ENCODE measurements at places on chromosomes 2 and 18.

DNA sequence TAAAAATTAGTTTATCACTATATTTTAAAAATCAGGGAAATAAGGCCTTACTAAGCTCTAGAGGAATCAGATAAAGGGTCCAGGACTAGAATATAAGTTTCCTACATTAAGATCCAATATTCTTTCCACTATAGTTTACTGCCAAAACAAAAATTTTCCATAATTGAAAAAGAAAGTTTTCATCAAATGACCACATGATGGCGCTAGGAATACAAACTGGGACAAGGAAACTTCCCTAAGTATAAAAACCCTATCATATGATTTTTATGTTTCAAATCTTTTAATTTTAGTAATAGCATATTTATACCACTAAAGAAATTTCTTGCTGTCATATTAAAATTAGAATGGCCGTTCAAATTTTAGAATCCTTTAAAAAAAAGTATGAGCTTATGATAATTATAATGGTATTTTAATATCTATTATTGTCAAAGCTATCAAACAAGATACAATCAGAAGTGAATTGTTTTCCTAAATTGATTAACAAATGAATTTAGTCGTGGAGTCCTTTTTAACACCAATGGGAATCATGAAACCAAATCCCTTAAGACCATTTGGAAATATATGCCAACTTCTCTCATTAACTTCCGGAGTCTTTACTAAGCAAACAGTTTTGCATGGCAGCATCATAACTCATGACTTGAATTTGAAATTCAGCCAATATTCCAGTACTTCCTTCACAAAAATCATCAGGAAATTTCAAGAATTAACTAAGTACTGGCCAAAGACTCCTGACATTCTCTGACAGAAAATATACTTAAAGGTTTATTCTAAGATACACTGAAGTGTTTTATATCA, 70.3 kb downstream of the SCN1A start:
- DNase-seq = no peak

DNA sequence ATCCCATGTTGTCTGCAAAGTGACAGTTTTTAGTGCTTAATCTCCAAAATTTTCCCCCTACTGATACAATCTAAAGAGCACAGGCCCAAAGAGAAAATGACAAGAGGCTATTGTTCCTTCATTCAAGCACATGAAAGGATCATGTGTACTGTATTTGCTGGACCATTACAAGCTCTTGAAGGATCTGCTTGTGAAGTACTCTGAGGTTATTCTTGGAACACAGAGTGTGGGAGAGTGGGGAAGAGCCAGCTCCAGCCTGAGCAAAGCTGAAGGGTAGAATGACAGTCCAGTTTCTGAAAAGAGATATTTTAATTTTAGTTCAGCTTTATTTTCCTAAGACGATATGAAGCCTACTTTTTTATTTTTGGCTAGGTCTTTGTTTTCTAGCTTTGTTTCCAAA, 112.2 kb downstream of the GALNT3 start:
- DNase-seq = no peak

GRCh38 chr2:233354971-233355574, 779 bp downstream of the DGKD start:
- no peak for DNase-seq

DNA sequence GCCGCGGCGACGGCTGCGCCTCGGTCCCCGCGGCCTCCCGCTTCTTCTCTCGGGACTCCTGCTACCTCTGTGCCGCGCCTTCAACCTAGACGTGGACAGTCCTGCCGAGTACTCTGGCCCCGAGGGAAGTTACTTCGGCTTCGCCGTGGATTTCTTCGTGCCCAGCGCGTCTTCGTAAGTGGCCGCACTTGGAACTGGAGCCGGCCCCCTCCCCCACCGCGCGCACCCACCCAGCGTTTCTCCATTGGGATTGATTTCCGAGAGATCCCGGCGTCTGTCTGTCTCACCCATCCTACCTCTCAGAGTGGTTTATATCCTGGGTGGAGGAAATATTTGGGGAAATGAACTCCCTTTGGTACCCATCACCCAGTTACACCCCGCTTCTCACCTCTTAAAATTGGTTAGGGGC, 498 bp downstream of the ITGAV start:
- DNase-seq = peak; percentile 64

DNA sequence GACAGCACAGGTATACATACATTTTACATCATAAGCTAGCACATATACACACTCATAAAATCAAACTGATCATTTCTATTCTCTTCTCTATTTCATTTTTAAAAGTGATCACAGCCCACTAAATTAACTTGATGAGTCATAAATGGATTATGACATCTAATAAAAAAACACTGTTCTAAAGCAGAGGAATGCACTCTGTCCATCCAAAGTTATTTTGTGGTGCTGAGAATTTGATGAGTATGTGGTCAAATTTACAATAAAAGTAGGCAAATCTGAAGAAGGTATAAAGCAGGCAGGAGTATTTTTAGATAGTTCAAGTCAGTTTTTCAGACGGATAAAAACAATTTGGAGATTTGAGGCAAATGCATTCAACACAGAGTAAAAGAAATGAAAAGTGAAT, 104.4 kb downstream of the NOL4 start:
- no peak for DNase-seq

GRCh38 chr2:160794926-160795325, 301.3 kb upstream of the RBMS1 start:
- DNase-seq = no peak

- no peak for DNase-seq
Observed at GRCh38 chr18:40529478-40529877, 1425.6 kb upstream of the PIK3C3 start.

DNA sequence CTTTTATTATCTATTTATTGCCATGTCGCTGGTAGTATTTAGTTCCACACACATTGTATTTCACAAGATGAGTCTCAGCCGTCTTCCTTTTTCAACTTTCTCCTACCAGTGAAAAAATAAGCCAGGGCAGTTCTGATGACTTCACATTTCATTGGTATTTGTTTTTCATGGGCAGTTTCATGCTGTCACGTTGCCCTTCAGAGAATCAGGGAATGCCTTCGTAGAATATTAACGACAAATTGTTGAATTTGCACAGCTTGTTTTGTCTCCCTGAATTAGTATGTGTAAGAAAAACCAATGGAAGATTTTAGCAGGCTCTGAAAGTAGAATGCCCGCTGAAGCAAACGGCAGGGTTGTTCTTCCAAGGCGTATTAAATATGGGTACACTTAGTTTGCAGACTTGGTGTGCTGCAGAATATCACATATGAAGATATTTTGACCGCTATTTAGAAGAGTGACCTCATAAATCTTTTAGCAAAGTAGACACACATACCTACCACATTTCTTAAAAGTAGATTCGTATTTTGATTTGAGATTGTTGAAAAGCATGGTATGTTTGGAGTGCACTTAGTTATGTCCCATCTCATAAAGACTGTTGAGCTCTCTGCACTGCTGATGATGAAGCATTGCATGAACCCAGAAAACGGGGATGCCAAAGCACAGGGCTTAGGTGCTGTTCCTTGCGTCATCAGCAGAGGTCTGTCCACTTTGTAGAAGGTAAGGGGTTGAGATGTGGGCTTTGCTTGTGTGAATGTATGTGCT, 2.9 kb downstream of the NEDD4L start:
- no peak for DNase-seq

- no peak for DNase-seq
Observed at GRCh38 chr18:44788334-44788733, 107.6 kb downstream of the SETBP1 start.

DNA sequence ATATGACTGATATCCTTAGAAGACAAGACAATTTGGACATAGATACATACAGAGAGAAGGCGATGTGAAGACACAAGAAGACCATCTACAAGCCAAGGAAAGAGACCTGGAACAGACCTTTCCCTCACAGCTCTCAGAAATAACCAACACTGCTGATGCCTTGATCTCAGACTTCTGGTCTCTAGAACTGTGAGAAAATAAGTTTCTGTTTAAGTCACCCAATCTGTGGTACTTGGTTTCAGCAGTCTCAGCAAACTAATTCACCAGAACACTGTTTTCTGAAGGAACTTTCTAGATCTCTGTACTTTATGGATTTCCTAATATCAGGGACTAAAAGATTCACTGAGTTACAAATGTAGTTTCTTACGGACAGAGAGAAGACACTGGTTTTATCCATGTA, 58.8 kb downstream of the NAB1 start:
- no peak for DNase-seq

GRCh38 chr2:120348134-120348736, 2.3 kb downstream of the INHBB start:
- DNase-seq = no peak

- no peak for DNase-seq
Observed at GRCh38 chr2:205932861-205933260, 153.1 kb downstream of the INO80D start.

GRCh38 chr2:151953467-151953866, 125.2 kb upstream of the ARL5A start:
- no peak for DNase-seq

DNA sequence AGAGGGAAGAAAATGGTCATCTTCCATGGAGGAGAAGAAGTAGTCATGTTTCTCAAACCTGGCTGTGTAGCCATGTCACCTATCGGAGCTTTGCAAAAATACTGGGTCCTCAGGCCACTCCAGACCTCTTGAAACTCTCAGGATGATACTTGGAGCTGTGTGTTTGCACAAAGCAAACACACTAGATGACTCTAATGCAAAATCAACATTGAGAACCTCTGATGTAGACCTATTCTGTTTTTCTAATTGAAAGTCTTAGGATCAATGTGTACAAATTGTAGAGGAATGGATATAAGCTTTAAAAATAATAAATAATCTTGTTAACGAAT, 444.3 kb downstream of the RND3 start:
- no peak for DNase-seq

- DNase-seq = no peak
Observed at GRCh38 chr2:26488463-26489212, 10.7 kb upstream of the OTOF start.

GRCh38 chr2:127100251-127101047, 6.5 kb downstream of the BIN1 start:
- no peak for DNase-seq

DNA sequence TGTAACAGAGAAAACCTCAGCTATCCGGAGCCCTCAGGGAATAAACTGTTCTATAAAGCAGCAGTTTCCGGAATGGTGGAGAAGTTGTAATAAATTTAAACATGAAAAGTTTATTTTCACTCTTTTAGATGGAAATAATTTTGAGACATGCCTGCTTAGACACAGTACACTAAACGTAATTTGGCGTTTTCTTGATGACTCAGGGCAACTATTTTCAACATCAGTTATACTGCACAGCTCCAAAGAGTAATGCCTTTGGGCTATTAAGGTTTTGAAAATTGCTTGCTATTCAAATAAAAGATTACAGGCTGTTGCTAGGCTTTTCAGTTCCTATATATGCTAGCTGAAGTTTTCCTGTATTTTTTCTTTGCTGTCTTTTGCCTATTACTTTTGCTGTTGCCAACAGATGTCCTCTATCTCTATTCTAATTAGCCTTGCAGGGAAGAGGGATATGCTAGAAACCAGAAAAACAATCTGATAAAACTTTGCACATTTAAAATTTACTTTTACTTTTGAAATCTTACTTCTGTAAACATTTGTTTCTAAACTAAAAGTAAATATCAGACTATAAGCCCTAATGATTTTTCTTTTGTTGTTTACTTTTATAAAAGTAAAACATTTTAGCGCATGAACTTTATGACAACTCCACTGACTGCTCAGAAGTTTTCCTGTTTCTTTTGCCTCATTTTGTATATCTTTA, 113.4 kb upstream of the WDSUB1 start:
- no peak for DNase-seq

- DNase-seq = no peak
Observed at GRCh38 chr2:177551989-177552421, 159.4 kb downstream of the AGPS start.

DNA sequence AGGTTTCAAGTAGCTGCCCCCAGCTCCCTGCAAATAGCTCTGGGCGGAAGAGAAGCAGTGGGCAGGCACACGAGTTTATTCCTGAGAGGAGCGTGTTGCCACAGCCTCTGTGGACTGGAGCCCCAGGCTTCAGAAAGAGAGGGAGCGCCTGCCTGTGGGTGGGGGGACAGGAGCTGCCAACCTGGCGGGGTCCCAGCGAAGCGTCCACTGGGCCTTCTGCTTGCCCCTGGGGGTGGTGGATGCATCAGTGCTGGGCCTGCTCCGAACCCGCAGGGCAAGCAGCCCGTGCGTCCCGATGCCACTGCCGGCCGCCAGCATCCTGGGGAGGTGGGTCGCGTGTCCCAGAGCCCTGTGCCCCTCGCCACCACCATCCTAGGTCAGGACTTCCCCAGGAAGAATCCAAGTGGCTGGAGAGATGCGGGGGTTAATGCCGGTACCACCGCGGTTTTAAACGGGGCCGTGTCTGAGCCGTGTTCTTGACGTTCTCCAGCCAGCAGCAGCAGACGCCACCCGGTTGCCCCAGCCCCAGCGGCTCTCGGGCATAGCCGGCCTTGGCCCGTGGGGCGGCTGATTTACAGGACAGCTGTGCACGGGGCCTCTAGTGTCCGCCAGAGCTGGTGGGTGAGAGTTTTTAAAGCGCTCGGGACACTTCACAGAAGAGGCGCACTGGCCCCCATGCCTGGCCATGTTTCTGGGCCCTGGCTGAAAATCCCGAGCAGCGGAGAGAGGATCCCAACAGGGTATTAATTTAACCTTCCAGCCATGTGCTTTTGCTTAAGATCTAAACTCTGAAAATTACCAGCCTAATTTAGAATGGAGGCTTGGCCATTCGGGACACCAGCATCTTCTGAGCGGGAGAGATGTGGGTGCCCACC, 84.7 kb downstream of the NFATC1 start:
- DNase-seq = no peak

- DNase-seq = no peak
Observed at GRCh38 chr18:45441110-45441847, 174.0 kb upstream of the SLC14A2 start.

DNA sequence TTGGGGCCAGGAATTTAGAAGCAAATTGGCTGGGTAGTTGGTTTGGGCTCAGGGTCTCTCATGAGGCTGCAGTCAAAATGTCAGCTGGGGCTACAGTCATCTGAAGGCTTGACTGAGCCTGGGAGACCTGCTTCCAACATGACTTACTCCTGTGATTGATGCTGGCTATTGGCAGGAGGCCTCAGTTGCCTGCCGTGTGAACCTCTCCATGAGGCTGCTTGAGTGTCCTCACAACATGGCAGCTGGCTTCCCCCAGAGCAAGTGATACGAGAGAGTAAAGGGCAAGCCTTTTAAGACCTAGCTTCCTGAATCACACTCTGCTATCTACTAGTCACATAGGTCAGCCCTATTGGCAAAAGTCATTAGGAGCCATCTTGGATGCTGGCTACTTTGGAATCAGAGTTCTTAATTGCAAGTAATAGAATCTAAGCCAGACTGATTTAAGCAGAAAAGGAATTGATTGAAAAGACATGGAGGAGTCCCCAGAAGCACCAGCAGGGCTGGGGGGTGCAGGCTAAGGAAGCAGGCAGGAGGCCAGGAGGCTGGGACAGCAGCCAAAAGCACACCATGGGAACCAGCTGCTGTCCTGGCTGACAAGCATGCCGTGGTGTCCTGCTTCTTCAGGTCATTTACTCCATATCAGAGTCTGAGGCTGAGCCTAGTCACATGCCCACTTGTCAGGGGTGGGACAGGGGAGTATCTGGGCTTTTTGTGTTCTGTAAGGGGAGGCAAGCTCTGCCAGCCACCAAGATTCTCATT, 7.8 kb upstream of the GIGYF2 start:
- no peak for DNase-seq
